Stimulated activated CD8-positive, alpha-beta memory T cell treated with anti-CD3 and anti-CD28 coated beads, Interleukin-12 subunit alpha, Interleukin-12 subunit beta, amount 100 ng/mL, for 1 hour (primary cell): ENCODE measurements at places on chromosomes 1 and 21.

GRCh38 chr1:84704872-84705417 lies 14.7 kb upstream of the SSX2IP start:
- no peak for DNase-seq

- no peak for DNase-seq
These were observed 1.5 kb upstream of the ARHGEF10L start for GRCh38 chr1:17538010-17538409.

GRCh38 chr21:45453308-45453950 lies 48.5 kb downstream of the COL18A1 start:
- no peak for DNase-seq

GRCh38 chr1:230970432-230970831 lies 8.2 kb downstream of the TTC13 start:
- no peak for DNase-seq
